ENCODE measurements at places on chromosomes 16 and 17. TPM values are rescaled to one million over a fixed set of nuclear protein-coding genes. Genes with fewer than 3 reads are reported as not detected.

- DNase-seq = no peak
Measured at GRCh38 chr17:76840884-76841775, 27.1 kb upstream of the MGAT5B start.

GRCh38 chr16:50478075-50478772 is 70.0 kb upstream of the NKD1 start:
- DNase-seq = no peak

GRCh38 chr17:35801583-35802224 is 6.3 kb upstream of the MMP28 start:
- DNase-seq = peak; percentile 89

GRCh38 chr17:16929757-16930520 is 42.0 kb downstream of the TNFRSF13B start:
- no peak for DNase-seq

- no peak for DNase-seq
Measured at GRCh38 chr16:1539720-1540555, 6.5 kb downstream of the TMEM204 start.

DNA sequence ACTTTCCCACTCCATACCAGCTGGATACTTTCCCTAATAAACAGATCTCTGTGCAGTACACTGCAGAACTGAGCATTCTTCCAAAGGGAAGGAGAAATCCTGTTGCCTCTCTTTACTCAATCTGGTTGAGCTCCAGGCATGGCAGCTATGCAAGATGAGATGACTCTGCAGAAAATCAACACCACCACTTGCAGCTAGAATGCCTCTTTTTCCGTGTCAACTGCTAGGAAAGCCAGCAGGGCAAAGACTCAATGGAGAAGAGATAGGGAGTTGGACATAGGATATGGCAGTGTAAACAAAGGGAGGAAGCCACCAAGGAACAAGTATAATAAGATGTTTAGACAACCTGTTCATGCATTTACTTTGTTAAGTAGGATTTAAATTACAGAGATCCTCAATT is 40.4 kb upstream of the CORO6 start:
- DNase-seq = no peak

Gene NOD2
- 1.3 TPM for total RNA-seq

Gene SLC7A6OS
- total RNA-seq = 10.7 TPM
